ENCODE measurements at places on chromosomes 11 and 22.

- DNase-seq = no peak
These were observed 5.5 kb upstream of the ANKK1 start for GRCh38 chr11:113382121-113382520.

DNA sequence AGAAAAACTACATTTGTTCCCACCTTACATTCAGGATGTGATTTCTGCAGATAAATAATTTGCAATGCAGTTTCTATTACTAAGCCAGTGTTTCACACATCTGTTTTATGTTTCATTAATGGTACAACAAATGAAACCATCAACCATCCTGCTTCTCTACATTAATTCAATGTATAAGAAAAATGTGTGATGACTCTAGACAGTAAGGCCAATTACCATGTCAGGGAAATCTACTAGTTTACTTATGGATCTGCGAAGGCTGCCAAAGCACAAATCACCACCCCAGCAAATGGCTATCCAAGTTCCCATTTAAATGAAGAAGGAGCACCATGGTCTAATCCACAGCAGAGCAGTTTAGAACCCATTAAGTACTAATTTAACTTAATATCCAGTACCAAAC, 50.1 kb upstream of the NCAM1 start:
- DNase-seq = no peak

- no peak for DNase-seq
These were observed 25.1 kb upstream of the APLNR start for GRCh38 chr11:57262157-57262556.

DNA sequence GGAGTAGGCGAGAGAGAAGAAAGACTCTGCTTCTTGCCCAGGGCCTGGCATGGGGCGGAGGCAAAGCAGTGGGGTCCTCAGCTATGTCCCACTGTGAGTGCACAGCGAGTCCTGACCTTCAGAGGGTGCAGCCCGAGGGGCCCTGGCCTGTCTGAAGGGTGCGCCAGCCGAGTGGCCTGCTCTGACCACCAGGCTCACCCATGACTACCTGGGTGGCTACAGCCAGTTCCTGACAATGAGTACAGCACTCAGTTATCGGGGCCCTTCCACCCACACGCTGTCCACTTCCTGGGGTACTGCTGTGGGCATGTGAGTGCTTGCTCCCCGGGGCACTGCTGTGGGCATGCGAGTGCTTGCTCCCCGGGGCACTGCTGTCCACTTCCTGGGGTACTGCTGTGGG, 74.1 kb upstream of the B3GAT1 start:
- DNase-seq = no peak

- no peak for DNase-seq
These were observed 331.8 kb upstream of the SYN3 start for GRCh38 chr22:33389936-33390335.

DNA sequence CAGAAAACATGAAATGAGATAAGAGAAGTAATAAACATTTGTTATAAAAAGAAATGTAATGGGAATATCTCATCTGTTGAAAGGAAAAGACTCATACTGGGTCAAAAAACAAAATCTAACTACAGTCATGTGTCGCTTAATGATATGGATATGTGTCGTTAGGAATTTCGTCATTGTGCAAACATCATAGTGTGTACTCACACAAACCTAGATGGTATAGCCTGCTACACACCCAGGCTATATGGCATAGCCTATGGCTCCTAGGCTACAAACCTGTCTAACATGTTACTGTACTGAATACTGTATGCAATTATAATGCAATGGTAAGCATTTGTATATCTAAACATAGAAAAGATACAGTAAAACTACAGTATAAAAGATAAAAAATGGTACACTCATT, 89.8 kb upstream of the ZC3H12C start:
- no peak for DNase-seq

DNA sequence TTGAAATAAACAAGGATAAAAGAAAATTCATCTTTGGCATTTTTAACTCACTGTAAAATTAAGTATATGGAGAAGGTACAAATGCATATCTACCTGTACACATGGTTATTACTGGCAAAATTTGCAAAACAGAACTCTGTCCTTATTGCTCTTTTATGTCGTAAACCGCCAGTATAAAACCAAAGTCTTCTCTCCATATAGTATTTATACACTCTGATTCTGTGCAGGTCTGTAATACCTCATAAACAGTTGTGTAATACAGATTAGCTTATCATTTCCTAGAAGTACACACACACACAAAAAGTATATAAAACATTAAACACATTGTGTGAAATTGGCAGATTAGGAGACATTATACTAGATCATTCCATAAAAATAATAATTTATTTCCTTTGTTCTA, 406.6 kb upstream of the ANO3 start:
- no peak for DNase-seq

DNA sequence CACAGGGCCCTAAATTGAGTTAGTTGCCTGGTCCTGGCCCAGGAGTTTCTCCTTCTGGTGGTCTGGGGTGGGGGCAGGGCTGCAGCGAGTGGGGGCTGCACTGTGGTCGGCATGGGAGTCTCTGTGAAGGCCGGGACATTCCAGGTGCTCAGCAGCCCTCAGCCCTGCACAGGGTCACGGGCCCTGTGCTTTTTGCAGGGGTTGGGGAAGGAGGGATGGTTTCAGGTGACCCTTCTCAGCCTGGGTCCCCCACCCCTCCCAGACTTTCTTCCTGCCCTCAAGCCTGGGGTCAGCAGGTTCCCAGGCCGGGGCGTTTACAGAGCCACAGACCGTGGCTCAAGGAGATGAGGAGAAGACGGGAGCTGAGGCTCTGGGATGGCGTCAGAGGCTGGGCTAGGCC, 7.8 kb downstream of the EMID1 start:
- no peak for DNase-seq

DNA sequence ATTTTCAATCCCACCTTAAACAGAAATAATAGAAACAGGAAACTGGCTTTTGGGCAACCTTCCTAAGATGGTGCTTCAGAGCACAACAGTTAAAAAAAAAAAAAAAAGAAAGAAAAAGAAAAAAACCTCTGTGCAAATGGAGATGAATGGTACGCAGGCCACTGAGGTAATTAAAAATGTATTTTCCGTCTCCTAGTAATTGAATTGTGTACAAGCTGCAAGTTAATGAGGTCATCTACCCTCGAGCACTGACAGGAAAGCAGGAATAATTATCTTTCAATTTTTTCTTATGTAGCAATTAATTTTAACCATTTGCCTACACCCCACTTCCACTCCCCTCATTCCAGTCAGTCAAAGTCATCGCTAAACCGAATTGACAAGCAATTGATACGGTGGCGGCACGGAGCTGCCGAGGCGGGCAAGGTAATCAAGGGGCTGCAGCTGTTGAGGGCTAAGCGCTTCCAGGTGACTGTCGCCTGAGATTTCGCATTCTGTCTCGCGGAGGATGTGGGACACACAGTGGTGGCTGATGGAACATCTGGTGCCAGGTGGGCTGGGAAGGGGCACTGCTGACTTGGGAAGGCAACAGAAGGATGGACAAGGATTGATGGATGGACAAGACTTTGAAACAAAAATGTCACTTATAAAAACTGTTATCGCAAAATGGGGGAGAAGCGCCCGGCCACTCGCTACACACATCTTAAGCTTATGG, 109.4 kb downstream of the RCN1 start:
- DNase-seq = no peak

DNA sequence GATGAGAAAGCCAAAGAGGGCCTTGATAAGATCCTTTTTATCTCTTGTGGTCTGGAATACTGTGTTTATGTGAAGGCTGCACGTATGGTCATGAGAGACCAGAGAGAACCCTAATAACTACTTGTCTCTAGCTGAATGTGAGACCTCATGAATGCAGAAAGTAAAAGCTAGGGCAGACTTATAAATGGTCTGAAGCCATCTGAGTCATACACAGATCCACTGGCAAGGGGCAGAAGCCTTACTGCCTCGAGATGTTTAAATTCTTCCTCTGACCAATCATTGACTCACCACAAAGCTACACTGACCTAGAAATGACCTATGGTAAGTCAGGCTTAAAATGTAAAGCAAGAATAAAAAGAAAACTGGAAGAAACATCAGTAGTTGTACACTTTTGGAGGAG, 22.7 kb upstream of the OR4B1 start:
- DNase-seq = no peak

DNA sequence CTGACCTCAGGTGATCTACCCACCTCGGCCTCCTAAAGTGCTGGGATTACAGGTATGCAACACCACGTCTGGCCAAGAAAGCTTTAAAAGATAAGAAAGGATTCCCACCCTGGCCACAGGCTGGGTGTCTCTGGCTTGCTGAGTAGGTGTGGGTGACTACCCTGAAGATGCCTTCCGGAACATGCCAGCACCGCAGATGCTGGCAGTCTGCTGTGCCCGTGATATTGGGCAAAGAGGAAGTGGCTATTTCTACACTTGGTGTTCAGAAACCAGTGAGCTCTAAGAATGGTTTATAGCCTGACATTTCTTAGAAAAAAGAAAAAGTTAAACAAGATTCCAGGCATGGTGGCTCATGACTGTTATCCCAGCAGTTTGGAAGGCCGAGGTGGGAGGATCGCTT, 6.1 kb downstream of the MRPL11 start:
- no peak for DNase-seq
